ENCODE measurements at places on chromosomes 16 and 17.

DNA sequence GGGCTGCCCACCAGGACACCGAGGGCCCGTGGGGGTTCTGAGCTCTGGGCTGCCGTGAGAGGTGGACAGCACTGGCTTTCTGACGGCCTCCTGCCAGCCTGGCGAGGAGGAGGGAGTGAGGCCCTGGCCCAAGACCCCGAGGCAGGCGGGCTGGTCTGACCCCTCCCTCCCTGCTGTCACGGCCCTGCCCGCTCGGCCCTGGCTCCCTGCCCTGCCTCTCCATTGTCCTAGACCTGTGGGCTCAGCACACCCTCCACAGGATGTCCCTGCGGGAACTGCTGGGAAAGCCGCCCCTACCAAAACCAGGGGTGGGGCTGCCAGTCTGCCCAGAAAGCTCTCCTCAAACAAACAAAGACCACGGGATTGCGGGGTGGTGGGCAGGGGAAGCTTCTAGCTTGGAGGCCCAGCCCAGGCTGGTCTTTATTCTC, 20.7 kb downstream of the SPNS2 start:
- no peak for DNase-seq

DNA sequence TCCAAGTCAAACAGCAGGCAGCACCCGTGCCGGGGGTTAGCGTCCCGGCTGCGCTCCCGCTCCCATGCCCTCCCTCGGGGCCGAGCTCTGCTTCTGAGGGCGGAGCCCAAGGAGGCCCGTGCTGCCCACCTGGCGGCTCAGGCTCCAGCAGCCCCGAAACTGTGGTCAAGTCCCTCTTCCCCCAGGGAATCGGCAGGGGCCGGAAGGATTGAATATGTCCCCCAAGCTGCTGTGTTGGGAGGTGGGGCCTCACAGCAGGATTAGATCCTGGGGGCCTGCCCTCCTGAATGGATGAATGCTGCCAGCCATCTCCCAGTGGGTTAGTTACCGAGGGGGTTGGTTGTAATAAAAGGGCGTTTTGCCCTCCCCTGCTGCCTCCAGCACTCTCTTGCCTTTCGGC, 33.9 kb downstream of the MAP2K3 start:
- DNase-seq: no peak

GRCh38 chr16:346587-346986, 5.9 kb downstream of the AXIN1 start:
- DNase-seq: no peak

GRCh38 chr17:9239246-9239792, 218.0 kb downstream of the NTN1 start:
- no peak for DNase-seq

DNA sequence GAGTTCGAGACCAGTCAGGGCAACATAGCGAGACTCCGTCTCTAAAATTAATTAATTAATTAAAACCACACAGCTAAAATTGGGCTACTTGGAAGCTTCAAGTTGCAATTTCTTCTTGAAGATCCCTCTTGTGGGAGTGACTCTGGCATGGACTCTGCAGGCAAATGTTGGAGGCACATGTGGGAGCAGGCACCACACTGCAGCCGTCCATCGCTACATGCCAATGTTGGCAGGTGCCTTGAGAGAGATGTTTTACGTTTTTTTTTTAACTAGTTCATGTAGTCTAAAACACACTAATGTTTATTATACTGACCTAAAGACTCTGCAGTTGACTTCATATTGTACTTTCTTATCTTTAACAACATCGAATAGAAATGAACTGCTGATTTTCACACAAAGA, 7.9 kb upstream of the CCL8 start:
- no peak for DNase-seq

DNA sequence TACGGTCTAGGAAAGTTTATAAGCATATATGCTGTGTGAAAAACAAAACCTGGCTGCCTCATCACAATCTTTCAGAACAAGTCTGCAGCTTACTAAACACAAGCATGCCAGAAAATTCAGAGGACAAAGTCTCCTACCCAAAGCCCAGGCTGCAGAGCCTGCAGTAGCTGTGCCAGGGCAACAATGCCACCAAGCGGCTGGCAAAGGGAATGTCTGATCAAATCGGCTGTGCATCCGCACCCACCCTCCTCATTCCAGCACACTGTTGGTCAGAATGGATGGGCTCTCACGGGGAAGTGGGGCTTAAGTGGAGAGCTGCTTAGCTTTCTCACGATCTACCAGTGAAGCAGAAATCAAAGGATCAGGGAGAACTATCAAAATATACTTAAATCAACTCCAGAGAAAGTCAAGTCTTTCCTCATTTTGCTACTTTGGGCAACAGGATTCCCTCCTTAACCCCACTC, 73.5 kb downstream of the CYTH1 start:
- DNase-seq: peak; percentile 57

DNA sequence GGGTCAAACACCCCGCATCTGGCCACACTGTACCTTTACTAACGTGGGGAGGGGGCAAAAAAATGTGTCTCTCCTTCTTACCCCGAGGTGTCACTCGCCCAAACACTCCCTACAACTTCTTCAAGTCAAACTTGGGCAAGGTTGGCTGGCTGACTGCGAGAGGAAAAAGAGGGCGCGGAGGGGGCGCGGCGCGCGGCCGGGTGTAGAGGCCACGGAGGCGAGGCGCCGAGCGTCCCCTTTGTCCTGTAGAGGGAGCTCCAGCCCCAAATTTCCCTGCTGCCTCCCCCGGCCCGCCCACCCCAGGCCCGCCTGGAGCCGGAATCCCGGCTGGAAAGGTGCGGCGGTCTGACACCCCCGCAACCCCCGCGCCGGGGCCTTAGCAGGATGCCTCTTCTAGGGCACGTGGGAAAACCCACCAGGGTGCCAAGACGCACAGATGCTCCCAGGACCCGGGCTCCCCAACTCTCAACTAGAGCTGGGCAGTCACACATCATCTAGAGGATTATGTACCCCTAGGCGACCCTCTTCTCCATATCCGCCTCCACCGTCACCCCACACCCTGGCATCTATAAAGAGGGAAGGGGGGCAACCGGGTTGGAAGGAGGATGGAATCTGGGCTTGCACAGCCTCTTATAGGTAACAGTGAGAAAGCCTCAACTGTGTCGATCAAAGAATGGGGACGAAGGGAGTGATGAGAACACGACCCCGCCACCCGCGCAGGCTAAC, 4.2 kb downstream of the IRX3 start:
- DNase-seq: no peak
